SIG-M5 (cell line): ENCODE measurements at places on chromosomes 6 and 20.
A peak's percentile ranks its signal among the peaks of the same experiment; 100 is the strongest.

- no peak for DNase-seq
These were observed 88.8 kb downstream of the THEMIS start for GRCh38 chr6:127811900-127812570.

DNA sequence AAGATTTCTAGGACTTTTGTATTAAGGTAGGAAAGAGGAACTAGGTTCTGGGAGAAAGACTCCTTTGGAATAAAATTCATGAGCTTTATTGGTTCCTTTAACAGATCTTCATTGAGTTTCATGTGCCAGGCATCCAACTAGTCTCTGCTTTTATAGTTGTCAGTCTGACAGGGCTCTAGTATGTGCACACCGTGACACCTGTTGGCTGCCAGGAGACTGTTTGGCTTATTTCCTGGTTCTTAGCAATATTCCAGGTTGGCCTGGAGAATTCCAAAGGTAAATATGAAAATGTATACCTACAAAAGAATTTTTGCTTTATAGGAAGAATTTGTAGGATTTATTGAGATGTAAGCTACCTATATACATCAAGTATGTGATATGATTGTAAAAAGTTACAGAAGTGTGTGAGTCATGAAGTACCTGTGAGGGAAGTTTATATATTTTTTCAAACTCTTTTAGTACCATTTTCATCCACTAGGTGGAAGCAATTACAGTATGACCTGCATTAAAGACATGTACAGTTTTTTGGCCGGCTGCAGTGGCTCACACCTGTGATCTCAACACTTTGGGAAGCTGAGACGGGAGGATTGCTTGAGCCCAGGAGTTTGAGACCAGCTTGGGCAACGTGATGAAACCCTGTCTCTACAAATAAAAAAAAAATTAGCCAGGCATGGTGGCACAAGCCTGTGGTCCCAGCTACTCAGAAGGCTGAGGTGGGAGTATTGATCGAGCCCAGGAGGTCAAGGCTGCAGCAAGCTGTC is 35.2 kb downstream of the NDUFAF5 start:
- DNase-seq = peak; percentile 7

DNA sequence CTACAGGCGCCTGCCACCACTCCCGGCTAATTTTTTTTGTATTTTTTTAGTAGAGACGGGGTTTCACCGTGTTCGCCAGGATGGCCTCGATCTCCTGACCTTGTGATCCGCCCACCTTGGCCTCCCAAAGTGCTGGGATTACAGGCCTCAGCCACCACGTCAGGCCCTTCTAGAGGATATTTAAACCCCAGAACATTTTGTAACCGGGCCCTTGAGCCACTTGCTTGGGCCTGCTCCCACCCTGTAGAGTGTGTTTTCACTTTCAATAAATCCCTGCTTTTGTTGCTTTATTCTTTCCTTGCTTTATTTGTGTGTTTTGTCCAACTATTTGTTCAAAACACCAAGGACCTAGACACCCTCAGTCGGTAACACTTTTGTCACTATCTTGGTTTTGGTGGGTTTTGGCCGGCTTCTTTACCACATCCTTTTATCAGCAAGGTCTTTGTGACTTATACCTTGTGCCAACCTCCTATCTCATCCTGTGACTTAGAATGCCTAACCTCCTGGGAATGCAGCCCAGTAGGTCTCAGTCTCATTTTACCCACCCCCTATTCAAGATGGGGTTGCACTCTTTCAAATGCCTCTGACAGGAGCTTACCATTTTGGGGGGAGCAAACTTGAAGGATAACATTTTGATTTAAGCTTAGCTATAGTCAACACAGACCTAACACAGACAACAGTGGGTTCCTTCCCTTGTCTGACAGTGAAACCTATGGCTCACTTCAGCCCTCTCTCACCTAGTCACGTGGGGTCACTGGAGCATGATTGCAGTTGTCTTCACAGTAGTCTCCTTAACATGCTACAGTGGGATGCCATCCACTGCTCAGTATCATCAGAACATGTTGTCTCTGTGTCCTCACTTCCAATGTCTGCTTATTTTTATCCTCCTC is 27.9 kb upstream of the KIF6 start:
- no peak for DNase-seq

GRCh38 chr6:163564534-163564933 is 150.0 kb downstream of the QKI start:
- DNase-seq = no peak

GRCh38 chr6:31042806-31043205 is 32.5 kb downstream of the MUC22 start:
- DNase-seq = no peak

- no peak for DNase-seq
These were observed 2.2 kb upstream of the ASCC3 start for GRCh38 chr6:100883347-100883746.

DNA sequence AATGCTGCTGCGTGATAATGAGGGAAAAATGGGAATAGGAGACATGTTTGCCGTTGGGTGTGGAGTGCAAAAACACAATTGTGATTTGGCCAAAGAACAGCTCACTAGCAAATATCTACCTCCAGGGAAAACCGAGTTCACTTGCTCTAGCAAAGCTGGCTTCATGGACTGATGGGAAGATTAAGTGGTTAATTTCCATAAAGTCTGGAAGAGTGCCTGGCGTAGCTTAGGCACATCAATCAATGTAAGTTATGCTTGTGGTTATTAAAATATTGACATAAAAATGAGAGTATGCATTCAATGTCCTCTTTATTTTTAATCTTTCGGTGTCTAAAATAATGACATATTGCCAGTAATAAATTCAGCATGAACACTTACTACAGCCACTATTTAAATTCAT is 267.5 kb downstream of the SMOC2 start:
- no peak for DNase-seq
